ENCODE measurements at places on chromosomes 12 and 14. TPM values are rescaled to one million over a fixed set of nuclear protein-coding genes. Genes with fewer than 3 reads are reported as not detected.

Gene TDRD9
- 0.24 TPM for polyA plus RNA-seq

Gene PIK3C2G
- not detected for polyA plus RNA-seq

Gene SERPINA5
- polyA plus RNA-seq, result 0.81 TPM

GRCh38 chr12:11965258-11965910 is 105.4 kb upstream of the BCL2L14 start:
- DNase-seq, result no peak

DNA sequence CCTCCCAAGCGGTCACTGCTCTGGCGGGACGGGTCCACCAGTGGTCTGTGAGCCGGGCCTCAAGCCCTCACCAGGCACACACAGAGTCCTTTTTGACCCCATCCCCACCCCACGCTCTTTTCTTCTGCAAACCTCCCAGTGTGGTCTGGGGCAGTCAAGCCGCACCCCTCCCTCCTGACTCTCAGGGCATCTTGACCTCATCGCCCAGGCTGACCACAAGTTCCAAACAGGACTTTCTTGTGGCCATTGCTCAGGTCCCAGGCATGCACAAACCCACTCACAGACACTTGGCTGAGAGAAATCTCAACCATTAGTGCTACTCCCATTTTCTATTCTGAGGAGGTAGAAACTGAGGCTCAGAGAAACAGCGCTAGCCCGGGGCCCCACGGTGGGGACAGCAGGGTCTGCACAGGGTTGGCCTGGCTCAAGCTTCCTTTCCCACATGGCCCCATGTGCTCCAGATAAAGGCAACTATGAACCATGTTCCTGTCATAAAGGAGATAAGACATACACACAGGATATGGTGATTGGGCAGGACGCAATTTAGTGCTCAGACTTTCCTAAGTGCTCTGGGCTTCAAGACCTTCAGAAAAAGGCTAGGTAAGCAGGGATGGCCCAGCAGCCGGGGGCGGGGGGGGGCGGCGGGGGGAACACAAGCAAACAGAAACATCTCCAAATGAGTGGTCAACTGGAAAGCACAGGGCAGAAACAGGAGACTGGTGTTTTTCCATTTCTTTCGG is 69.6 kb downstream of the ITPK1 start:
- DNase-seq, result no peak

GRCh38 chr14:79638672-79639266 is 572.5 kb downstream of the DIO2 start:
- DNase-seq, result no peak
